ENCODE measurements at places on chromosomes 2 and 18.

- DNase-seq, result no peak
Observed at GRCh38 chr18:36128907-36129299, 237 bp downstream of the SLC39A6 start.

DNA sequence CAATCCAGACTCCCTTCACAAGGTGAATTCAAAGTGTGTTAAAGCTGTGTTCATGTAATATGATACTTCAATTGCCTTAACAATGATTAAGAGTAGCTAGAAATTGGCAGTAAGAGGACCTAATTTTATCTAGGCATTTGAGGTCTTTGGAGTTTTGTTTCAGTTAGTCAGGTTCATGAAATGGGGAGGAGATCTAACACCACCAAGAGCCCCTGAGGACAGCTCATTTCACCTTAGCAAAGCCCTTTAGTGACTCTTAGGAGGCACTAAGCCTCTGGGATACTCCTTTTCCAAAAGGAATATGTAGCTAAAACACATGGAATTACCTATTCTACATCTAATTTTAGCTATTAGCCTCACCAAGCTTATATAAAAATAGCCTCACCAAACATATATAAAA is 716.5 kb upstream of the RAB6C start:
- no peak for DNase-seq

- DNase-seq, result no peak
Observed at GRCh38 chr2:47735912-47736311, 47.0 kb upstream of the MSH6 start.

GRCh38 chr2:203732092-203732952 is 25.9 kb downstream of the CD28 start:
- no peak for DNase-seq

DNA sequence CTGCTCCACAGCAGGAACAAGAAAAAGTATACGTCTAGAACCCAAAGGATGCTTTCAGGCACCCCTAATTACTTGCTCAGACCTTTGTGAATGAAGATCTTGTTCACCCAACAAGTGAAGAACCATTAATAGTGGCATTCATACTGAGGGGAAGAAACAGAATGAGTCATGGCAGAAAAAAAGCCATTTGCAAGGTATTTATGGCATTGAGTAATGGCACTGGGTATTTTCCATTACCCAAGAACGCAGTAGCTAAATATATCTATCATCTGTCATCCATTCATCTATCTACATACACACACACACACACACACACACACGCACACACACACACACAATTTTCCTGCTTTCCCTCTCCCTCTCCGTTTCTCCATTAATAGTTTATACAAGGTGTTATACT is 56.4 kb upstream of the XIRP2 start:
- no peak for DNase-seq

DNA sequence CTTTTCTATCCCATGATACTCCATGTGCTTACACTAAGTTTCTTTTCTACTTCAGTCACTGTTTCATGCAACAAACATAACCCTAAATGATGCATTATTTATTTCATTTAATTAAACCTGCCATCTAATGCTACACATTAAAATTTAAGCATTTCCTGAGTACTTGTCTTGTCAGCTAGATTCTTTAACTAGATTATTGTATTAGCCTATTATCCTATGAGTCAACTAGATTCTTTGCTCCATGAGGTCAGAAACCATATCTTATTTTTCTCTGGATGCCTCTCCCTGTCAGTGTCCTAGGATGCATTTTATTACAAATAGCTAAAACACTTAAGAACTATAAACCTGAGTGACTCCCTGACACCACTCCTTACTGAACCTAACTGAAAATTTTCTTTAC is 652.4 kb downstream of the SLC4A3 start:
- no peak for DNase-seq

DNA sequence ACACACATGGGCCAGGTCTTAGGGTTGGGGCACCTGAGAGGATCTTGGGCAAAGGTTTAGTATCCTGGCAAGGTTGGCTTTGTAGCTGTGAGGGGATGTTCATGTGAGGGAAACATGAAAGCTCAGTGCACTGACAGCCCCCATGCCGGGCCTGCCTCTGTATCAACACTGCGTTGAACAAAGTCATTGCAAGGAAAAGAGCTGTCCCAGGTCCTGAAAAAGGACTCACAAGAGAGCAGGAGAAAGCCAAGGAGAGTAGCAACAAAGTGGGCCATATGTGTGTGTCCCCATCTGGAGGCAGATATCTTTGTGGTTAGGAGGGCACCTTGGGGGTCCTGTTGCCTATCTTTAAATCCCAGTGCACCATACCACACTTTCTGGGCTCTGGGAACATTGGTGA is 237.8 kb upstream of the THSD7B start:
- no peak for DNase-seq

DNA sequence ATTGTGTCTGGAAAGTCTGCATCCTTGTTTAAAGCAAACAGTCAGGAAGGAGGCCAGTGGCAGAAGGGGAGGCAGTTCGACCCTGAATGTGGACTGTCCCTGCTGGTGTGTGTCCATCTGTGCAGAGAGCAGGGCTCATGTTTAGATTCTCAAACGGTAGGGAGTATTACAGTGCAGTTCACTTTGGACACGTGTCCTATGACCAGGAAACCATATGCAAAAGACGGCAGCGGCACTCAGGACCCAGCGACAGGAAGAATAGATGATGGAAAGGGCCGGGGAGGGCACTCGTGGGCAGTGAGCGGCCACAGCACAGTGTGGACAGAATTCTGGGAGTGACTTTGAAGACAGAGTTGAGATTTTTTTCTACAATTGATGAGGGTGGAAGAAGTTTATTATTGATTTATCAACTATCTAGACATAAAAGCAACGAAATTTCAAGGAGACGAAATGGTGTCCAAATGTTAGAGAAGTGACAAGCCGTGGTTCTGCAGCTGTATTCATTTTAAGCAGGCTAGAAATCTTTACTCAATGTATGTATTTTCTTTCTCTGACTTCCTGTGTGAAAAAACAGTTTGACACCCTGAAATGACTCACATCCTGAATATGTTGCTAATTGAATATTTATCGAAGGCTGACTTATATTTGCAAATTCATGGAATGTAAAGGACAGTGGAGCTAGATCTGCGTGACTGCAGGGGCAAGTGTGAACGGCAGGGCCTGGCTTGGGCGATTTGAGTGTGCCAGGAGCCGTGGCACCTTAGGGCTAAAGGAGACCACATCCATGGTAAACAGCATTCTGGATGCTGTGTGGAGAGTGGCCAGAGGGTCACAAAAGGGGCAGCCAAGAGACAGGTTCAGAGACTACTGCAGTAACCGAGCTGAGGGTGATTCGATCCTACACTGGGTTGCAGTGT is 214.2 kb downstream of the PTGR3 start:
- DNase-seq, result no peak

- no peak for DNase-seq
Observed at GRCh38 chr2:1784087-1784486, 39.8 kb upstream of the PXDN start.

DNA sequence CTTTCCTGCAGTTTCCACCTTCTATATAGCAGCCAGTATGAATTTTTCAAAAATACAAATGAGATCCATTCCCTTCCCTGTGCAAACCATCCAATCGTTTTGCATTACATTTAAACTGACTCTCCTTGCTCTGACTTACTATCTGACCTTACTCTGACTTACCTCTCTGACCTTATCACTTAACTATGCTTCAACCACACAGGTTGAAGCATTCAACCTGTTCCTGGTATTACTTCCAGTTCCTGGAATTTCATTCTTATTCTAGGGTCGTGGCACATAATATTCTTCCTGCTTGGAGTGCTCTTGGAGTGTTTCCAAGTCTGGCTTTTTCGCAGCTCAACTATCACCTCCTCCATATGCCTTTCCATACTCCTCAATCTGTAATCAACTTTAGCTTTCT is 850.6 kb upstream of the CHAC2 start:
- DNase-seq, result no peak

DNA sequence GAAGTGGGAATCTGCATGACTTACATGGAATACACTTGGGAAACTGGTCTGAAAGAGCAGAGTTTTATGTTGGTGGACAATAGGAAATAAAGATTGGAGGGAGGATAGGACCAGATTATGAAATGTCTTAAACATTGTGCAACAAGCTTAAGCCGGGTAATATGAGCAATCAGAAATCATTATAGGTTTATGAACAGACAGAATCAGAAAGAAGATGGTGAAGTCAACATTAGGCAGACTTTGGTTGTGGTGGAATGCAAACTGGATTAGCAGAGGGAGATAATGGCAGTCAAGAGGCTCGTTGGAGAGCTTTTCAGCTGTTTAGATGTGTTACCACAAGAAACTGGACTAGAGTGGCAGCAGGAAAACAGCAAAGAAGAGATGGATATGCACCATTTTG is 43.5 kb downstream of the CRIM1 start:
- DNase-seq, result no peak

GRCh38 chr18:7923105-7923504 is 356.0 kb downstream of the PTPRM start:
- no peak for DNase-seq

DNA sequence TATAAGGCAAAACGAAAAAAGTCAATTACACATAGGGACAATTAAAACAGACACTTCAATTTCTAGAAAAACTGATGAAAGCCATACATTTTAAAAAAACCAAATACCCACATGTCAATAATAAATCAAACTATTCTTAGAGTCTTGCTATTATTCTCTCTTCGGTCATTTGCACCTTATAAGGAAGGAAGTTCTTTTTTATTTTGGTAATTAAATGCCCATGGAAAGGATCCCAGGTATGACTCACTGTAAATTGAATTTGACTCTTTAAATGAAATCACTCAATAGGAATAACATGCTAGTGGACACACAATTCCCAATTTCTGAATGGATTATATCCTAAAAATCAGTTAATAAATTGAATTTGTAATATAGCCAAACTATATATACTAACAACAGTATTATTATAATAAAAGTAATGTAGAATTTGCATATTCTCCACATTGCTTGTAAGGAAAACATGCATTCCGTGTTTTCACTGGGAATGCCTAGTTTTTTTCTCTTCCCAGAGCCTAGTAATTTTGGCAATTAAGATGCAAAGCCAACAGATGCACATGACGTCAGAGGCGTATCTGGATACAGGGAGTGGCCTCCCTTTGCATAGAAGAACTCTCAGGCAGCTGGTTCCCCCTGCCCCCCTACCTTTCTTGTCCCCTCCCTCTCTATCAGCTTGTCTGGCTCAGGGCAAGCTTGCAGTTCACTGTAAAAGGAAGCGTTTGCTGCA is 153.5 kb upstream of the PGAP1 start:
- no peak for DNase-seq

DNA sequence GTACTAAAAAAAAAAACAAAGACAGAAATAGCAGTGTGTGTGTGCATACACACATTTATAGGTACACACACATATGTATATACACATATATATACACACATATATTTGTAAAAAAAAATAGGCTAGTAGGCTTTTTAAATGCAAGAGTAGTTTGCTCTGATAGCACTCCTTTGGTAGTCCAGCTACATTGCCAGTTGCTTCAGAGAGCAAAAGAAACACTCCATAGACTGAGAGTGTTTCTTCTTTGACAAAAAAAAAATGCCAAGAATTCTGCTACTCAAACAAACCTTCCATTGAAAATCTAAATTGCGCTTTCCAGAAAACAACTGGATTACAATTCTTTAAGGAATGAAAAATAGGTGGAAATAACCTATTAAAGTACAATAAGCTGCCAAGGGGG is 365.9 kb upstream of the GALNT5 start:
- no peak for DNase-seq

DNA sequence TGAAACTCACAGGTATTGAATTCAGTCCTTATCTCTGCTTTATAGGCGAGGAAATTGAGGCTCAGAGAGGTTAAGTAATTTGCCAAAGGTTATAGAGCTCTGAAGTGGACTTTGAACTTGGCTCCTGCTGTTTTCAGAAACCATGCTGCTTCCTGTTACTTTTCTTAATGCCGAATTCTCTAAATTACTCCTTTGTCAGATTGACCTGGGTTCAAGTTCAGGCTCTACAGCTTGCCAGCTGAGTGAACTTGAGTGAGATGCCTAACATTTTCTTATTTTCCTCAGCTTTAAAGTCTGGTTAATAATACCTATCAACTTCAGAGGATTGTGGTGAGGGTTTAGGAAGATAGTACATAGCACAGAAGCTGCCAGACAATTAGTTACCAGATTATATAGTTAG is 3.4 kb downstream of the ASAP2 start:
- no peak for DNase-seq

DNA sequence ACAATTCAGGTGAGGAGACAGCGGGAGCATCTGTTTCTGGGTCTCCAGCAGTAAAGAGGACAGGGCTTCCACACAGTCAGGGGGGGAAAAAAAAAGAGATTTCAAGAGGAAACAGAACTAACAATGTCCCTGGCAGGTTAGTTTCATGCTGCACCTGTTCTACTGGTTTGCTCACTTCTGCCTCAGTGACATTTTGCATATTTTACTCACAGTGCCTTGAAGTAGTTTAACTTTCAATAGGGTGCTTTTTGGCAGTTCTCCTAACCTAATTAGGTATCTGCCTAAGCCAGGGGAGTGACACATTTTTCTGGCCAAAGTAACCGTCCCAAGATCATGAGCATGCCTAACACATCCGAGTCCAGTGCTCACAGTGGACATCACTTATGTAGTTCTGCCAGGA is 109.0 kb upstream of the ALK start:
- no peak for DNase-seq

GRCh38 chr18:46301571-46301970 is 197.4 kb downstream of the HAUS1 start:
- DNase-seq, result no peak

DNA sequence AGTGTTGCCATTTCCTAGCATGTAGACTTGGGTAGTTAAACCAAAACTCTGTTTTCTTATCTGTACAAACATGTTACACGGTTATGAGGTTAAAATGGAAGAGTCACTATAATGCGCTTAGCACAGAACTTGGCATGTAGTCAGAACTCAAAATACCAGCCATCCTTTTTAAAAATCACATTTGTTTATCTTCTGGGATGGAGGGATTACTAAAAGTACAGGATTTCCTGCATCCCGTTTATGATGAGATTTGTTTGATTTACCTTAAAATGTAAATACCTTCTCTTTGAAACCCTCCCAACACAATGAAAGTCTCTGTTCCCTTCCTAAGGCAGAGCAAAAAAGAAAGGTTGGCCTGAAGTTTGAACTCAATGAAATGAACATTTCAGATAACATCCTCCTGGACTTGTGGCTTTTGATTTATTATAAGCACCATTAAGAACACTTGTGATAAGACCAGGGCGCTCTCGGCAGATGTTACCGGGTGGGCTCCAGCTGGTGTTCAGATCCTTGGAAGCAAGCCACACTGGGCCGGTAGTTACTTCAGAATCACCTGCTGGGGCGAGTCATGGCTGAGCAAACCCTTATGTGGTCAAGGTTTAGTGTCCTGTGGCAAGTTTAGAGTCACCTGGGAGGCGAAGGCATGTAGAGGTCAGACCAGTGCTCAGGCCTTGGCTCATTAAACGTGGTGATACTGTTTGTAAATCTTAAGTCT is 105.7 kb downstream of the MGAT5 start:
- DNase-seq, result no peak

Measured in T follicular helper cell (primary cell).